ENCODE measurements at places on chromosomes 7 and 10.

GRCh38 chr7:6636741-6637543, at the start of gene ZNF316:
Gene ZNF316, plus strand, starts transcription at chr7:6637318. Its CDS starts 5,092 bp downstream, at chr7:6642410.
- DNase-seq: no peak

- DNase-seq: no peak
Measured at GRCh38 chr7:14351167-14351566, 361.7 kb upstream of the ETV1 start.

DNA sequence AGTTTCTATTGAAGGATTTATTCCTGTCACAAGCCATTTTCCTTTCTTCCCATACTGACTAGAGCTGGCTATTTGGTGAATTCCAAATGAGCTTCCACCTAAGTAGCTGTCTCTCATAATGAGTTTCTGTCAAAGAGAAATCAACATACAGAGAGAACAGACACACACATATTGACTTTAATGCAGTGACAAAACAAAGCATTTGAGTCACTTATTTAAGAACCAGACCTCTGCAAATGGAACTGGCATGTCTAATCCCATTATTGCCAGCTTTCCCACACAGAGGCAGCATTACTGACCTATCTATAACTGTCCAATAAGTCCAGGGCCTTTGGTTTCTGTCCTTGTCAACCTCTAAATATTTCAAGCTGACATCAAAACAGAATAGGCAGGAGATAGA, 179.3 kb upstream of the CSTF2T start:
- no peak for DNase-seq

DNA sequence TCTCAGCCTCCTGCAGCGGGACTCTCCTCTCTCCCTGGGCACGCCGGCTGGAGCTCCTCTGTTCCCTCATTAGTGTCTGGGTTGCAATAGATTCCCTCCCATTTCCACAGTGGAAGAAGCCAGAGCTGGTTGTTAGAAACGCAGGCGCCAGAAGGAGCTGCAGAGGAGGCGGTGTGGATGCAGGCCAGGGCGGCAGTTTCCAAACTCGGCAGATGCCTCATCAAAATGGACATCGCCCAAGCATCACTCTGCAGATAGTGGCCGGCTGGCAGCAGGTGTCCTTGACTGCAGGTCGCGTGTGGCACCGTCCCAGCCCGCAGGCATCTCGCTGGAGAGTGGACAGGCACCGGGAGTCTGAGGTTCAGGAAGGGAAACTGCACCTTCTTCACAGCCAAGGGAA, 201.8 kb downstream of the TCERG1L start:
- DNase-seq: no peak

GRCh38 chr7:2982831-2983230, 60.8 kb downstream of the CARD11 start:
- DNase-seq: no peak

- no peak for DNase-seq
Measured at GRCh38 chr7:100220586-100221230, 959 bp downstream of the PVRIG start.

DNA sequence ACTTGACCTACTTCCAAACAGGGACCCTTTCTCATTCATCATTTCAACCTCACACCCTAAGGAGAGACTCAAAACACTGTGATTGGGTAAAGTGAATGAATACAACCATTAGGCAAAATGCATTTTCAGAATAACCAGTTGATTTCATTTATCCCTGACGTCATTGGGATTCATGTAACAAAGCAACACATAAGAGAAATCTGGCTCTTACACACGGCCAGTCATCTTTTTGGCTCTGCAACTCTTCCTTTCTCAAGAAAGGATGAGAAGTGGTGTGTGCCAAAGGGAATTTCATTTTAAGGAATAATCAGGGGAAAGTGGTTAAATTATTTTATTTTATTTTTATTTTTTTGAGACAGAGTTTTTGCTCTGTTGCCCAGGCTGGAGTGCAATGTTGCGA, 83.1 kb downstream of the CPVL start:
- no peak for DNase-seq

DNA sequence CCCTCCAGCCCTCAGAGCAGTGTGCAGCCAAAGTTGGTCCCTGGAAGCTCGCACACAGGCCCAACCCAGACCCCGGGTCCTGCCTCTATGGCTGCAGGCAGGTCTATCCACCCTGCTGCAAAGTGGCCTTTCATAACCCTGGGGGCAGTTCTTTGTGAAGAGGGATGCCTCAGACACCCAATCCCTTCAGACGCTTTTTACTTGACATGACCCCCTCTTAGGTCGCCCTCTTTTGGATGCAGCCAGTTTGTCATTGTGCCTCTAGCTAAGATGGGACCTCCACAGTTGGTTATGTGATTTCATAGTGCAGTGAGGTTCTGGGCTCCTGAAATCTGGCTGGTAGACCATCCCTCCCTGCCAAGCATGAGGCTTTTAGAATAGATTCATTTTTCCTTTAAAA, 27.3 kb downstream of the SMKR1 start:
- DNase-seq: no peak

DNA sequence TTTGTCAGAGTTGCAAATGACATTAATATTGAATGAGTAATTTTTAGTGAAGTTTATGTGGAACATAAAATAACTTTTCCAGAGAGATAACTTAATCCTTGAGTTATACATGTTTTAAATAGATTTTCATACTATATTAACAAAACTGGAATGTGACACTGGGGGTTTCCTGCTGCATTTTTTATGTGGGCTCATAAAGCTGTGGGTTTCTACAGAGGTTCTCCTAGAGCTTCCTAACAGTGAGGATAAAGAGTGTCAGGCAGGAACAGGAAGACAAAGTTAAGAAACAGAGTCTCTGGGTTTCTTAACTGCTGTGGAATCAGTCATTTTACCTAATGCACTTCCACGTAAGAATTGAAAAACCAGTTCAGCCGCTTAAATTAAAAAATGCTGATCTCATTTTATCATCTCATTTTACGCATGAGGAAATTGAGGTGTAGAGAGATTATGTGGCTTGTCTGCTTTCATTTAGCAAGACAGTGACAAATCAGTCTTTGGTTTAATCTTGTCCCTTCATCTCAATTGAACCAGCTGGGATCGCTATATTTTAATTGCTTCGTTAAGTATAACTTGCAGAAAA, 5.0 kb downstream of the CD36 start:
- no peak for DNase-seq

- DNase-seq: no peak
Measured at GRCh38 chr10:117442521-117442920, 67.3 kb upstream of the PDZD8 start.

GRCh38 chr10:6972226-6972625, 392.1 kb upstream of the PRKCQ start:
- no peak for DNase-seq
